Neuronal stem cell (in vitro differentiated cells): ENCODE measurements at places on chromosomes 12 and 14.
A peak's percentile ranks its signal among the peaks of the same experiment; 100 is the strongest.

GRCh38 chr12:117688446-117688845 is 280.3 kb downstream of the KSR2 start:
- no peak for DNase-seq

DNA sequence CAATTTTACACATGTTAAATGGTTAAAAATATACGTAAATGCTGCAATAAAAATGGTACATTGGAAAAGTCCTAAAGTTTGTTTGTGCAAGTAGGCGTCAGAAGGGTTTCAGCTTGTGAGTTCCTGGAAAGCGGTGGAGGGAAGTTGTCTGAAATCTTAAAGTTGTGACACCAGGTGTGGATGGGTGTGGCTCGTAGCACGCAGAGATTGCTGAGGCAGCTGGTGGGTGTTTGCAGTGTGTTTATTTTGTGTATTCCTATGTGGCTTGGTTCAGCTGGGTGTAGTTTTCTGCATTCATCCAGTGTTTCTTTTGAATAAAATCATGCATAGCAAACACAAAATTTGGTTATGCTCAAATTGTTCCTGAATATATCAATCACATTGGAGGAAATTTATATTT is 136.8 kb upstream of the TBX3 start:
- DNase-seq, result no peak

- no peak for DNase-seq
Observed at GRCh38 chr14:58994130-58994529, 194.3 kb upstream of the DAAM1 start.

DNA sequence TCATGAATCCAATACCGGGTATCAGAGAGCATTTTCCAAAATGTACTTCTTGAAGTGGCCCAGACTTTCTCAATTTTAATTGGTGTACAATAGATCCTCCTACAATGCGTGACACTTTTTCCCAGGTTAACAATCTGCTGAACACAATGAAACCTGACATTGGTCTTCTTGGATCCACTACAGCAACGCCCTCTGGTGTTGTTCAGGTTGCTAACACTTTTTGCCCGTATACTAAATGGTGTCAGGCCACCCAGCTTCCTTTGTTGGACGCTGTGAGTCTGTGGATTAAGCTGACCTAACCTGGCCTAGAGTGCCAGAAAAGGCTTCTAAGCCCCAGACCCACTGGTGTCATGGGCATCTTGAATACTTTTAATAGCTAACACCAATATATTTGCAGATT is 89.2 kb downstream of the KCNK10 start:
- DNase-seq, result no peak

DNA sequence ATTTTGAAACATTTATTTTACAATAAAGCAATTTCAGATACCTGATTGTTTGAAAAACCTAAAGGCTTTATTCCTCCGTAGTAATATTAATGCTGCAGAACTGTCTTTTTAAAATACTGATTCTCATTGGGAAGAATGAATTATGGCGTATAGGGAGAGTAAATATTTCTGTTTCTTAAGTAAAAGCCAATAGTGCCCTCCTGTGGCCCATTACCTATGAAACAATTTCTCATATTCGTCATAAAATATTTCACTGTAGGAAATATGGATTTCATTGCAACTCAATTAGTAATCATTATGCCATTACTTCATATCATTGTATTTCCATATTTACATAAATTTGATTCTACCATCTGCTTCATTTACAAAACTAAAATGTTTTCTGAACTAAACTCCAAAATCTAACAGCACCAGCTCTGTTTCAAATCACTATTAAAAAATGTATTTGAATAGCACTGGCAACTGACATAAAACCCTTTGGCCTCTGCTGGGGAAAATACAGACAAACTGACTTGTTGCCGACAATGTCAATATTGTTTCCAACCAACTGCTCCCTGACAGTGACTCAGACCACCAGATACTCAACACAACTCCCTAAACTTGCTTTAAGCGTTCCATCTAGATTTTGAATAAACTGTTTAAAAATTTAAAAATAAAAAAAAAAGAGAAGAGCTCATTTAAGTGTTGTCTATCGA is 290.3 kb downstream of the NAV3 start:
- DNase-seq, result no peak

DNA sequence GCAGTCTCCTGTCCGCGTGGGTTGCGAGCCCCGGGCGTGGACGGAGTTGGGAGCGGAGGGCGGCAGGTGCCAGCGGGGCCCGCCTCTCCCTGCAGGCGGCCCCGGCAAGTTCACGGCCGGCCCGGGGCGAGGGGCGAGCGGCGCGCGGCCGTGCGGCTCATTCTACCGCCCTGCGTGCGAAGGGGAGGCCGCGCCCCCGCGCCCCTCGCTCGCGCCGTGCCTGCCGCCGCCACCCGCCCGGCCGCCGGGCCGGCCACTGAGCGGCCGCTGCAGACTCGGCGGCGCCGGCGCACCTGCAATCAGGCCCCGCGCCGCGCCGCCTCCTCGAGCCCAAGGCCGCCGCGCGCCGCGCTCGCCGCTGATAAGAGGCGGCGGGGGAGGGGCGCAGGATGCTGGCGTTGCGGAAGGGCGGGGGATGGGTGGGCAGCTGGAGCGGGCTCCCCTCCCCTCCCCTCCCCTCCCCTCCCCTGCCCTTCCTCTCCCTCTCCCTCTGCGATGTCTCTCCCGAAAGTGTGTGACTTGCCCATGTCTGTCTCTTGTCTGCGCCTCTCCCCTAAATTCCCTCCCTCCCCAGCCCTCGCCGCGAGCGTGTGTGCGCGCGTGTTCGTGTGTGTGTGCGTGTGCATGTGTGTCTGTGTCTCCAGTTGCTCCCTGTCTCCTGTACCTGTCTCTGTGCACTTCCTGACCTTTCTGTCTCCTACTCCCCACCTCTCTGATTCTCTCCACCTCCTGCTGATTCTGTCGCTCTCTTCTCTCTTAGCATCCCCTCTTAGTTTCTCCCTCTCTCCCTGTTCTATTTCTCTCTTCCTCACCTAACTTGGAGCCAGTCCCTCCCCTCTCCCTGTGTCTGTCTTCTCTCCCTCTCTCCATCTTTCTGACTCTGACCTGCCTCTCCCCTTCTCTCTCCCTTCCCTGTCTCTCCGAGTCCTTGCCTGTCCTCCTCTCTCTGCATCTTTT is 768.1 kb upstream of the TBX3 start:
- peak; percentile 60 for DNase-seq

GRCh38 chr12:126667339-126667738 is 1599.6 kb upstream of the TMEM132C start:
- no peak for DNase-seq

GRCh38 chr14:89856871-89857345 is 97.6 kb downstream of the EFCAB11 start:
- no peak for DNase-seq

DNA sequence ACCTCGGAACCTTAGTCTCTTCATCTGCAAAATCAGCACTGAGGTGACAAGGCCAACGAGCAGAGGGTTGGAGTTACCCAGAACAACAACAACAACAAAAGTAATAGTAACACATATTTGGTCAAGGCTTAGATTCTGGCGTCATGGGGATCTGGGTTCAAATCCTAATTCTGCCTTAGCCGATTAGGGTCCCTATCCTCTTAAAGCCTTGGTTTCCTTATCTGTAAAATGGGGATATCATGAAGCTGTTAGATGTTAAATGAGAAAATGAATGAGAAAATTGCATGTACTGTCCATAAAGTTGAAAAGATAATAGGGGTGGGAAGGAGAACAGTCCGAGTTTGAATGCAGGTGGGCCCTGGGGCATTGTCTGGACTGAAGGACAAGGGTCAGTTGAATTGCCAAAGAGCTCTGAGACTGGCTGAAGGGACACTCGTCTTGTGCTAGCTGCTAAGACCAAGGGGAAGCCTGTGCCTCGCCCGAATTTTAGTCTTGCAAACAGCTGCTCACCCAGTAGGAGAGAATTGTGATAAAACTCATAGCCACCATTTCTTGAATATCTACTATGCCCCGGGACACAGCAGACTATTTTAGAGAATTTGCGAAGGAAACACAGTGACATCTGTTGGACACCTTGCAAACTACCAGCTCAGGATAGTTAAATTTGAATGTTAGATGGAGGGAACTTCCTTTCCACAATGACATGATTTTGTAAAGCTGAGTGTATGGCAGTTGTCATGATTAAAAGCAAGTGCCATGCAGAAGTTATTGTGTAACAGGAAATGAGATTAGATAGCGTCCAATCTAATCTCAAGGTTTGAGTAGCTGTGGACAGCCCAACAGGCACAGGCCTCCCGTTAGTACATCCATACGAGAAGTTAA is 6.8 kb upstream of the HNF1A start:
- DNase-seq, result peak; percentile 29
